CD4-positive, alpha-beta T cell treated with Interleukin-15 for 4 hours (primary cell): ENCODE measurements at places on chromosomes 12 and 14.

GRCh38 chr12:127145929-127146789 is 1120.8 kb upstream of the TMEM132C start:
- peak; percentile 69 for DNase-seq

GRCh38 chr12:79993106-79993862 is 58.4 kb upstream of the PPP1R12A start:
- DNase-seq = no peak

GRCh38 chr12:9636851-9637206 is 29.1 kb upstream of the KLRB1 start:
- no peak for DNase-seq

DNA sequence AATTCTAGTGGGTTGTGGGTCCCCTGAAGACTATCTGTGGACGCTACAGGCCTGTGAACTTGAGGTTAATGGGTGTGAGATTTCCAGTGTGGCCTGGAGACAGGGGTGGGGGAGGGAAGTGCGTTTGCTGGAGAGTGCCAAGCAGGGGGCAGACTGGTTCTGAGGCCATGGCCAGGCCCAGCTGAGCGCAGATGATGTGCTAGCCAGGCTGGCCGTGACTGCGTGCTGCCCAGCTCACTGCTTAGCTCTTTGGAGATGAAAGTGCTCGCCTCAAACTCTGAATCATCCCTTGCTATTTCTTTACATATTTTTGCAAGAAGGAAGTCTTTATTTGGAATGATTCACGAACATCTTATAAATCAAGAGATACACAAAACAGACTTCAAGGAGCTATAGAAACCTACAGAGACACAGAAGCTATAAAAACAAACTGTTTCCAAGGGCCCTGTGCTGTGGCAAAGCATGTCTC is 75.2 kb upstream of the PLEKHG3 start:
- no peak for DNase-seq

DNA sequence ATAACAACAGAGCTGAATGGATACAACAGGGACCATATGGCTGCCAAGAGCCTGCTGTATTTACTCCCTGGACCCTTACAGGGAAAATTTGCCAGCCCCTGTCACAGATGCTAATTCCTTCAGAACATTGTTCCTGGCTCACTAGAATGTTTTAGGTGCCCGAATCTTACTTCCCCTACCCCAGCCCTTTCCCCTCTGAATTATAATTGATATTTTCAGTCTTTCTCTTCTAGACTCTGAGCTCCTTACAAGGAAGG is 235.3 kb downstream of the KSR2 start:
- DNase-seq = no peak

DNA sequence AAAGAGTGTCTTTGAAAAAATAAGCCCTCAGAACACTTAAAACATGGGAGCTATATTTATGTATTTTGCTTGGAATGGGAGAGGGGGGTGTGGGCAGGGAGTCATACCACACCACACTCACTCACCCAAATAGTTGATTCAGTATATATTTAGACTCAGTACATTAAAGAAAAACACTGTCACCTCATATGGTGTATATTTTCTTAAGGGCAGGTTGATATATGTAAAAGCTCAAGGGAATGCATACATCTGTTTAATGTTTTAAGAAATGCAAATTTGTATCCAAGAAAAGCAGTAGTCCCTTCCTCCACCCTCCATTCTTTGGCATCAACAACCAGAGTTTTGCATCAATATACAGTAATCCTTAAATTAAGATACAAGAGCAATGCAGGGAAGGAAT is 1.4 kb downstream of the NFYB start:
- no peak for DNase-seq

- no peak for DNase-seq
These were observed 57.5 kb downstream of the SYNE3 start for GRCh38 chr14:95458906-95459305.

- peak; percentile 35 for DNase-seq
These were observed 25.7 kb upstream of the TC2N start for GRCh38 chr14:91893007-91893406.

GRCh38 chr14:76958980-76959710 is 69.4 kb downstream of the IRF2BPL start:
- DNase-seq = no peak

DNA sequence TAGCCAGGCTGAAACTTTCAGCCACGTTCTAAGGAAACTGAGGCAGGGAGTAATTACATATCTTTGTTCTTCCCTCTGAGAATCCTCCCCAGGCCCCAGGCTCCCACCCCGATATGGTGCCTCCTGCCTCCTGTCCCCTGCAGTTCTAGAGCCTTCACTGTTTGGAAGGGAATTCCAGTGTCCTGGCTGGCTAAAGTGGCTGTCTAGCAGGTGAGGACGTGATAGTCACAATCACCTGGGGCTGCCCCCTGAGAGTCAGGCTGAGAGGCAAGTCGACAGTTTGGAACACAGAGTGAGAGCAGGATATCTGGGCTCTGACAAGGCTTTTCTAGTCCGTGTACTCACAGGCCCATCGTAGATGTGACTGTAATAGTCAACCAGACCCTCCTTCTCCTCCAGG is 6.3 kb upstream of the RPAP3 start:
- DNase-seq = no peak

DNA sequence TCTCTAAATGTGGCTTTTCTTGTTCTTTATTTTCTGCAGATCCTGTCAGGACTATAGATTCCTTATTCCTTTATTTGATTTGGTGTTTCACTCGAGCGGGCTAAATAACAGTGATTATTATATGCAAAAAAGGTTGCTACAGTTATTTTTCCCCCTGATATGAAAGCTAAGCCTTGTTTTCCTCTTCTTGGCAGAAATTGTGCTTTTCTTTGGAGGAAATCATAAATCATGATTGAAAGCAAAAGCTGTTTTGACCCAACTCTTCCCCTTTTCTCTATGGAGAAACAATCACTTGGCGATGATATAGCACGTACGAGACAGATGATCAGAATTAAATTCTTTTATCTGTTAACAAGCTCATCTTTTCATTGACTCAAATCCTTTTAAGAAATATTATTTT is 31.4 kb downstream of the PPFIBP1 start:
- no peak for DNase-seq

GRCh38 chr14:57388067-57388466 is 2.3 kb upstream of the NAA30 start:
- DNase-seq = no peak

DNA sequence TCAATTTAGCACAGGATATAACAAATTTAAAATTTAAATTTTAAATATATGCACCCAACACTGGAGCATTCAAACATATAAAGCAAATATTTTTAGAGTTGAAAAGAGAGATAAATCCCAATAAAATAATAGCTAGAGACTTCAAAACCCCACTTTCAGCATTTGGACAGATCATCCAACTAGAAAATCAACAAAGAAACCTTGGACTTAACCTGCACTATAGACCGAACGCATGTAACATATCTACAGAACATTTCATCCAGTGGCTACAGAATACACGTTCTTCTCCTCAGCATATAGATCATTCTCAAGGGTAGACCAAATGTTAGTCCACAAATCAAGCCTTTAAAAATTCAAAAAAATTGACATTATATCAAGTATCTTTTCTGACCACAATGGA is 64.0 kb downstream of the SPTSSA start:
- DNase-seq = no peak

GRCh38 chr12:46839232-46839631 is 13.4 kb upstream of the SLC38A4 start:
- no peak for DNase-seq

- peak; percentile 69 for DNase-seq
These were observed 67.2 kb downstream of the DIO3 start for GRCh38 chr14:101628471-101628966.

- no peak for DNase-seq
These were observed 6.2 kb upstream of the TCP11L2 start for GRCh38 chr12:106296179-106296877.

DNA sequence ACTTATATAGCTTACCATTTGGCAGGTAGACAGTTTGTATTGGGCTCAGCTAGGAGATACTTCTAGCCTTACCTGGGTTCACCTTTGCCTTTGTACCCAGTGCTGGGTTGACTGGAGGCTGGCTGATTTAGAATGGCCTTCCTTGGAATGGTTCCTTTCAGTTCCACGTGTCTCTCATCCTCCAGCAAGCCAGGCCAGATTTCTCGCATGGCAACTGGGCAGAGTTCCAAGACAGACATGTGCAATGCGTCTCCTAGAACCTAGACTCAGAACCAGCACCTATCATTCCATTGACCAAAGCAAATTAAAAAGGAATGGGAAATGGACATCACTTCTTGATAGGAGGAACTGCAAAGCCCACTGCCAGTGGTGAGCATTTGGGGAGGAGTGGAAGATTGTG is 79.1 kb upstream of the BDKRB2 start:
- DNase-seq = no peak

DNA sequence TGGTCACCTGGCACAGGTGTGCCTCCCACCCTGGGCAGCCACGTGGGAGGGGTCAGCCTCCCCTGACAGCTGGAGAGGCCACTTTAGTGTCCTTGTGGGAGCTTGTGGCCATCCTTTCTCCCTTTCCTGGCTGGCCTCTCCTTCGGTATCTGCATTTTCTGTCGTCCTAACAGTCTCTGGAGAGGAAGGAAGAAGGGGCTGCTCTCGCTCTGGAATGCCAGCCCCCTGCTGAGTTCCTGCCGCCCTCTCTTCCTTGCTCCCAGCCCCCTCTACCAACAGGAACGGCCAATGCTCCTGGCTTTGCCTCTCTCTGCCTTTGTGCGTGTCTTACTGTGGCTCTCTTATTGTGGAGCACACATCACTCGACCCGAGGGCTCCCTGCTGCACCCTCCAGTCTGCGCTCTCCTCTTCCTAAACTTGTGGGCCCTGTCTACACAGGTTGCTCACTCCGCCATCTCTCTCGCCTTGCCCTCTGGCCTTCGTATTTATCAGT is 70.8 kb downstream of the FBXL14 start:
- DNase-seq = no peak

GRCh38 chr14:70162358-70162757 is 26.4 kb downstream of the SLC8A3 start:
- DNase-seq = no peak

- DNase-seq = no peak
These were observed 1.2 kb downstream of the LMO3 start for GRCh38 chr12:16604596-16605252.

DNA sequence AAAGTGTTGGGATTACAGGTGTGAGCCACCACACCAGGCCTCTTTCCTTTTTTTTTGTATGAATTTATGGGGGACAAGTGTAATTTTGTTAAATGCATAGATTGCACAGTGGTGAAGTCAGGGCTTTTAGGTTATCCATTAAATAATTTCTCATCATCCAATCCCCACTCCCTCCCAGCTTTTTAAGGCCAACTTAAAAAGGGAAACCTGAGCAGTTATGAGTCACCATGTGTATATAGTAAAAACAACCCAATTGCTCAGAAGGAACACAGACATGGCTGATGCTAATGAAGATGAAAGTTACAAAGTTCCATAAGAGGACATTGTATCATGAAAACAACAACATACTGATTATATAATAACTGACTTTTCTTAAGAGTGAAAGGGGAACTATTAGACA is 25.6 kb upstream of the ARID2 start:
- DNase-seq = no peak
